Smooth muscle cell of the brain vasculature (primary cell): ENCODE measurements at places on chromosomes 5 and 9.

DNA sequence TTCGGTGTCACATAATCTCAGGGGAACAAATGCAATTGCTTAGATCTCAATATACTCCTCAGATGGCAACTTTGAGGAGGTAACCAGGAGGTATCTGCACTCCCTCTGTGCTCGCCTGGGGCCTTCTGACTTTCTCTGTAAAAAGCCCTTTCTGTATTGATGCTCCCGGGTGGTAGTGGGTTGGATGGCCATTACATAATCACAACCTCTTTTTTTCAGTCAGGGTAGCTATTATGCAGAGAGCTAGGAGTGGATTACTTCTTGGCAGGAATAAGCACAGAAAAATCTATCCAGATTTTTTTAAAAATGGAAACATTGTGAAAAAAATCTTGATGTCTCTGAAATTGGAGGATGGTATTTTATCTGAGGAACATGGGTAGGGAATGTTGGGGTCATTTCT, 116.6 kb downstream of the SH3GL2 start:
- DNase-seq = no peak

- DNase-seq = no peak
These were observed 95.8 kb upstream of the ADAMTS16 start for GRCh38 chr5:5044247-5044840.

DNA sequence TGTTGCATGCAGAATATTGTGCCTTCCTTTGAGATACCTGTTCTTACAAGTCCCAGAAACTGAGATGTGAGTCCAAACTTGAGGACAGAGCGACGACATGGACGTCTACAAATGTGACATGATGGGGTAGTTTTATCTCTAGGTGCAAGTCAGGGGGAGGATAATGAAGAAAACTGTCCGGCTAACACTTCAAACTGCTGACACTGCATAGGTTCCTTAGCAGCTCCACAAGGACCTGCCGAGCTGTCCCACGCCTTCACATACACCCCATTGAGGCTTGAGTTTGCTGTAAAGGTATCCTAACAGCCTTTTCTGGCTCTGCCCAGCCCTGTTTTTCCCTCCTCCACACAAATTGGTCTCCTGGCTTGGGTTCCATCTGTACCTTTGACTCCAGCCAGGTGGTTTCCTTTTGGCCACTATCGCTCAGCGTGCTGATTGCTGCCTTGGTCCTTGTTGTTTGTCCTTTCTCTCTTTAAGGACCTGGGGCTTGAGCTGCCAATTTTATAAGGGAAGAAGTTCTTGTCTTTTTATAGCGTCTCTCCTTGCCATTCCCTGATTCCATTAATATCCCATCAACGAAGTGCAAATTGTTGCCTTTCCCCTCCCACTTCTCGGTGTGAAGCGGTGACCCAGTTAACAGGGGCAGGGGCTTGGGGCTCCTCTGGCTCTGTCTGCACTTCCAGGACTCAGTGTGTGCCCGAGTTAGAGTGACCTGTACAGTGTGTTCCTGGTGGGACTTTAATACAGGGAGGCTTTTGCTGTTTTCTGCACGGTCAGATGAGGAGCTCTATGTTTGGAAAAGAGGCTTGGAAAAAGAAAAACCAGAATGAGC, 100.3 kb downstream of the PCSK1 start:
- DNase-seq = no peak

- no peak for DNase-seq
These were observed 389.5 kb downstream of the KIF4B start for GRCh38 chr5:155402927-155403640.
